ENCODE measurements at places on chromosomes 11 and 22.

DNA sequence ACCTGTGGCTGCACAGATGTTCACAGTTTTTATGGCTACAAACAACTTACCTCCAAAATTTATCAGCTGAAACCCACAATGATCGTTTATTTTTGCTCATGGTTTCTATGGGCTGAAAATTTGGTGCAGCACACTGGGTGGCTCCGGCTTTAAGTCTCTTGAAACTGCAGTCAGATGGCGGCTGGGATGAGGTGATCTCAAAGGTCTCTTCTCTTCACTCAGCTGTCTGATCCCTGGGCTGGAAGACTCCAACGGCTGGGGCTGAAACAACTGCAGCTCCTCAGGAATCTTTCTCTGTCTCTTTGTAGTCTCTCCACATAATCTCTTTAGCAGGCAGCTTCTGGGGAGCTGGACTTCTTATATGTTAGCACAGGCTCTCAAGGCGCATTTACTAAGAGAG is 117.3 kb upstream of the FAT3 start:
- no peak for DNase-seq

DNA sequence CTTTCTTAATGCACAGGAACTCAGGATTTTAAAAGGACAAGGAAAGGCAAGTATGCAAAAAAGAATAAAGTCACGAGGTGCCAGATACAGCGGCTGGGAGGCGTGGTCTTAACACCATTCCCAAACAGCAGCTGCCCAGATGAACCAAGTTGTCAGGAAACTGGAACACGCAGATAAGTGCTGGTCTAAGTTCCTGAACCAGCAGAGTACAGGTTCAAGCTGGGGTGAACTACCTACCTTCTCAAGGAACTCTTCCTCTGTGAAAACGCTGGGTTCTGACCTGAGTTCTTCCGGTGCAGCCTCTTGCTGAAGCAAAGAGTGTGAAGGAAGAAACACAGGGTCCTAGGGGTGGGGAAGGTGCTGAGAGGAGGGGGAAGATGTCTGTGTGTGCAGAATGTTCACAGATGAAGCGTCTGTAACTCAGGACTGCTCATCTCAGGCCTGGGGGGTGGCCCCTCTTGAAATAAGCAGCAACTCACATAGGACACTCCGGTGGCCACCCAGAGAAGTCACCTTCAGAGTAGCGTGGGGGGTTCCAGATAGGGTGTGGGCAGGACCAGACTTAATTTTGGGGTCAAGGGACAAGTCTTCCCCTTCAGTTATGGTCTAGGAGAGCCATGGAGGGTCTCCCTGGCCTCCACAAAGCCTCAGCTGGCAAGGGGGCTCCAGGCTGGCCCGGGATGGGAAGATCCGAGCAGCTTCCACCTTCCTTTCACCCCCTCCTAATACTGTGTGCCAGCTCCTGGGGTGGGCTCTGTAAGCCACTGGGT is 3.2 kb downstream of the TPST2 start:
- DNase-seq: no peak

DNA sequence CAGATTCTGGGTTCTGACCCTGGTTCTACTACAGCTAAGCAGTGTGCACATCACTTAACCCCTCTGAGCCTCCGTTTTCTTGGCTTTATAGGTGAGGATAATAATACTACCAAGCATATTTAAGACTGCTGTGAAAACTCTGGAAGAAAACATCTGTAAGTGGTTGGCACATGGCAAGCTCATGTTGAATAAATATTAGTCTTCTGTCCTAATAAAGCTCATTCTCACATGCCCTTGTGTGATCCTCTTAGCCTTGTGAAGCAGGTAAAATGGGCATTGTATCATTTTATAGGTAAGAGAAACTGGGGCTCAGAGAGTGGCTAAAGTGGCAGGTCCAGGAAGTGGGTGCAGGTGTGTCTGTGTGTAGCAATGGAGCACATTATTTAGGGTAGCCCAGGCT is 8.5 kb downstream of the PKNOX2 start:
- no peak for DNase-seq

- DNase-seq: no peak
Measured at GRCh38 chr11:1667906-1668305, 29.1 kb upstream of the KRTAP5-6 start.

DNA sequence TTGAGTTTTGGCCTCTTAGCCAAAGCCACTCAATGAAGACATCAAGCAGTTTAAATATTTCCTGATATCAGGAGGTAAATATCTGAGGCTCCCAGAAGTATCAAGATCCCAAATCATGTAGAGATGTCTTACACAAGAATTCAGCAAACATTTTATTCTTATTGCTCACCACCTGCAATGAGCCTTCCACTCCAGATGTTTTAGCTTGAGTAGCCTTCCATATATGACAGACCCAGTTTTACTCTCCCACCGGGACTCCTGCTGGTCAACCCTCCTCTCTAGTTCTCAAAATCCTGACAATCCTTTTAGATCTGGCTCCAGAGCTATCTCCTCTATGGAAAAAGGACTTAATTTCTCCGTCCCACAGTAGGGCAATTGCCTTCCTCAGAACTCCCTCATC is 404.4 kb downstream of the KCNA4 start:
- DNase-seq: peak; percentile 62

All from AG10803 (cell line).